ENCODE measurements at places on chromosomes 7 and 10.

- DNase-seq = no peak
These were observed 19.6 kb upstream of the SCIN start for GRCh38 chr7:12550956-12551355.

DNA sequence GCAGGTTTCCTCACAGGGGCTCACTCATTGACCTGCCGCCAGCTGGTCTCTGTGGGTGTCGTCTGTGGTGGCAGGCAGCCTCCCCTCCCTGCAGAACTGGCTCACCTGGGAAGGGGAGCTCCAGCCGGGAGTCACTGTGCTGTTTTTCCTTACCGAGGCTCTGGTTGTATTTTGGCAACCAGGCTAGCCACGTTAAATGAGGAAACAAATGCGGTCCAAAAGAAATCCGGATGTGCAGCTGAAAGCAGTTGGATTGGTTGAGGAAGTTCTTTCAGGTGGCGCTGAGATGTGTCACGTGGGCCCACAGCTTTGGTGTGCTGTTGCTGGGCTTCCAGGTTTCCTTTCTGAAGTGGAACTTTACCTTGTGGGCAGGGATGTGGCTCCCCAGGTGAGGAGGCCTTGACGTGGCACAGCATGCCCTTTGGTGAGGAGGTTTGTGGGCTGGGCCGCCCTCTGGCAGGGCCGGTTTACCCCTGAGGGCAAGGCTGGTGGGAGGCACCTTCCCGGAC lies 14.2 kb downstream of the MTURN start:
- no peak for DNase-seq

DNA sequence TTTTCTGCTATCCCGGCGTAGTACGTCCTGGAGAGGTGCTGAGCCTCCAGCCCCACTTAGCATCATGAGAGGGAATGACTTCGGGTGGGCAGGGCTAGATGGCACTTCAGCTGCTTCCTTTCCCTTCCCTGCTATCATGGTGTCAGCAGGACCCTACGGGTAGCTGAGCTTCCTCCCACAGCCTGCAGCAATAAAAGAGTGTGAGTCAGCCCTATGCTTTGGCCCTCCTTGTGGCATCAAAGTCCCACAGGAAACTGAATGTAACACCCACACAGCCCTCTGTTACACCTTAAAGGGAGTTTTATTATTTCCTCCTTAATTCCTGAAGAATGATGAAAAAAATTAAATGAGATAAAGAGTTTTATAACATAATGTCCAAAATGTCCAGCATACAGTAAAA lies 458.1 kb downstream of the RPS24 start:
- DNase-seq = no peak

- DNase-seq = no peak
These were observed 85.4 kb downstream of the NEURL1 start for GRCh38 chr10:103578782-103579382.

DNA sequence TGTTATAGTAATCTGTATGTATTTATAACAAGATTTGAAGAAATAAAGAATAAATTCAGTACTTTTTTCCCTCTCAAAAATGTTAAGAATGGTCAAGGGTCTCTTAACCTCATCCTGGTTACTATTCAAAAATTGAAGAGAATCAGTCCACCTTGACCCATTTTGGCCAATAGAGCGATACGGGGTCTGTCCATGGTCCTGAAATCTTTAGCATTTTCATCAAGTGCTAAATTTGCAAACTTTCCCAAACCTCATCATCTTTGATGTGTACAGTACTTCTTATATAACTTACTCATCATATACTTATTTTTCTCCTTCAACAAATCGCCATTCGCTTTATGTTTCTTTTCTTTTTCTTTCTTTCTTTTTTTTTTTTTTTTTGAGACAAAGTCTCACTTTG lies 23.6 kb downstream of the TMEM178B start:
- DNase-seq = no peak

GRCh38 chr7:21656796-21657195 lies 114.0 kb downstream of the DNAH11 start:
- no peak for DNase-seq

DNA sequence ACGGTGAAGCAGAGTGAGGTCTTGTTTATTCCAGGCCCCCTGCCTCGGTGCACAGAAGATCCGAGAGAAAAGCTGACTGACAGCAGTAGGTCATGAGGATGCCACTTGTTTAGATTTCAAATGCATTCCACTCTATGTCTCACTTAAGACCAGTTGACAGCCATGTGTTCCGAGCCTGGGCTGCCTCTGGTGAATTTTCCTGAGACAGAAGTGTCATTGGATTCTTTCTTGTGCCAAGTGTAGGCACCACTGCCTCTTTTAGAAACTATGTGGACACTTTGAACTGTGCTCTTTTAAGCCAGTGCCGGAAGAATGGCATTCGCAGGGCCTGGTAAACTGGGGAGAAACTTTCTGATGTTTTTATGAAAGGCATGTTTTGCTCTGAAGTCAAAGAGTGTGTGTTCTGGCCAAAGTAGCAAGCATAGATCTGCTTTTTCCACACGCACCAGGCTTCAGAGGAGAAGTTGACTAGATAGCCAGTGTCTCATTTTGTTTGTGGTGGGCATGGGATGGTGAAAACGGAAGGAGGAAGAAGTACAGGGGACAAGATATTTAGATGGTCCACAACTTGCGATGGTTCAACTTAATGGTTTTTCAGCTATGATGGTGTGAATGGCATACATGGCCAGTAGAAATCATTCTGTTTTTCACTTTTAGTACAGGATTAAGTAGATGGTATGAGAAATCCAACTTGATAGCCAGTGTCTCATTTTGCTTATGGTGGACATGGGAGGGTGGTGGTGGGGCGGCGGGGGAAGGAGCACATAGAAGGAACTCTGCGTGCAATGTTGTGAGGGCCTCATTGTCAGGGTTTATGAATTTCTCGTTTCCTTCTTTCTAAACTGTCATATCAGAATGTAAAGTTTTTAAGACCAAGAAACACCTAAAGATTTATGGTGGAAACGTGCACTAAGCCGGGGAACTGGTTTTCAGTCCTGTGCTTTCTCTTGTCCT lies 41.5 kb downstream of the CYP17A1 start:
- DNase-seq = no peak

- no peak for DNase-seq
These were observed 10.3 kb downstream of the HUS1 start for GRCh38 chr7:47968847-47969774.

DNA sequence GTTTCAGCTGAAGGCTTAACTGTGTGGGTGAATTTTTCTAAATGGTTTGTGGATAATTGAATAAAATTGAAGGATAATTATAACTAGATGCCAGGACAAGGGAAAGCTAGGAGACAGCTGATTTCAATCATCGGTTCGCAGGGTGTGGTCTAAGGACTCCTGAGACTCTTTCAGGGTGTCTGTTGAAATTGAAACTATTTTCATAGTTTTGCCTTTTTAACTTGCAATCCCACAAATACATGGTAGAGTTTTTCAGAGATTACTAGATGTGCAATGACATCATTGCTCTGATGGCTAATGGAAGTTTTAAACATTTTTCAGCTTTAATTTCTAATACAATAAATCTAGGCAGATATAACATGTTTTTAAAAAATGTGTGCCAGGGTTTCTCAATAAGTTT lies 18.5 kb downstream of the TRUB1 start:
- no peak for DNase-seq

- no peak for DNase-seq
These were observed 57.5 kb downstream of the CTBP2 start for GRCh38 chr10:125102821-125103220.

DNA sequence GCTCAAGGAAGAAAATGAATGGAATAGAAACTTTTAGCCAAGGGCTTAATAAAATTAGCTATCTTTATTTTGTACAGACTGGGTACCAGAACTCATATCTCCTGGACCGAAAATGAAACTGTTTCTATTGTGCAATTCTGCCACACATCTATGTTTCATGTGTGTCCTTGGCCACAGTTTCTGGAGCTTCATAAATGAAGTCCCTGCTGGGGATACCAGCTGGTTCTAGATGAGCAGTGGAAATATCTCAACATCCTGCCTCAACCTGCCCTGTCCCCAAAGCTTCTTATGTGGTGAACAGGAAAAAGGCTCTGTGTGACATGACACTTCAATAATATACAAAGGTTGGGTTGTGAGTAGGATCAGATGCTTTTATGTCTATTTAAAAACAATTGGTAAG lies 310.1 kb upstream of the SORCS1 start:
- no peak for DNase-seq

DNA sequence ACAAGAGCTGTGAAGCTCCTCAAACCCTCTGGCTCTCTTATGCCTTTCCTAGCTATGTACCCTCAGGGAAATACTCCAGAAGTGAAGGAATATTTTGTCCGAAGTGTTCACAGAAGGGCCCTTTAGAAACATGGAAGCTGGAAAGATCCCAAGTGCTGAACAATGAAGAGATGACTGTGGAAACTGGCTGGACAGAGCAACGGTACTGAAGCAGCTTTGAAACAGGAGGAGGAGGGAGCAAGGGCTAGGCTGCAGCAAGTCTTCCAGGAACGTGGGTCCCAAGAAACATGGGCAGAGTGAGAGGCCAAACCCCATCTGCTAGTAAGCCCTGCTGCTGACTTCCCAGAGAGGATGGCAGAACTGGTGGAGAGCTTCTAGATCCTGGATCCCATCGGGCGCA lies 3.0 kb upstream of the PSAP start:
- DNase-seq = no peak

DNA sequence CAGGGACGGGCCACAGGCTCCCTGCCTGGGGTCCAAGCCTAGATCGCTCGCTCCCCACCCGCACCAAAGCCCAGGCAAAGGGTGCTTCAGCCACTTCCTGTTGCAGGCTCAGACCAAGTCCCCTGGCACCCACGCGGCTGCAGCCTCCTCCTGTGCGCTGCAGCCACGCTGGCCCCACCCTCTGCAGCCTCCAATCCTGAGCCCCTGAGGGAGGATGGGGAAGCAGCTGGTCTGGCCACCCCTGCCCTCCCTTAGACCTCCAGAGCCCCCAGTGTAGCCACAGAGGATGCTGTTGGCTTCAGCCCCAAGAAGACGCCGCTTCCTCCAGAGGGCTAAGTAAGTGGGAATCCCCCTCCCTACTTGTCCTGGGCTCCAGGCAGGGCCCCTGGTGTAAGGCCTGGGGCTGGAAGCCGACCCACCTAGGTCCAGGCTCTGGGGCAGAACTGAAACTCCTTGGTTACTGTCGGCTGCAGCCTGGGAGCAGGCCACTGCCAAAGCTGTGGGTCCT lies 9.4 kb downstream of the LIMK1 start:
- no peak for DNase-seq
